ENCODE measurements at places on chromosomes 1 and 21. TPM values are rescaled to one million over a fixed set of nuclear protein-coding genes. Genes with fewer than 3 reads are reported as not detected.

- no peaks in the 10 kb centered on the region for H3K4me1 ChIP-seq
- no peaks in the 10 kb centered on the region for H3K36me3 ChIP-seq
- no peak overlapping the region for H3K27ac ChIP-seq
- no peaks in the 10 kb centered on the region for H3K27me3 ChIP-seq
- DNase-seq = peak; percentile 37
- no peak overlapping the region for H3K4me3 ChIP-seq
These were observed 327.0 kb downstream of the NPHP4 start for GRCh38 chr1:5664906-5665875.

The CFHR5 gene
- total RNA-seq = not detected

- H3K36me3 ChIP-seq = peaks cover 14% of the 10 kb centered on the region
- peak; percentile 96 for DNase-seq
- no peak overlapping the region for H3K4me3 ChIP-seq
- H3K27ac ChIP-seq = no peak overlapping the region
- H3K4me1 ChIP-seq = peaks cover 17% of the 10 kb centered on the region
These were observed 22.6 kb downstream of the COL18A1 start for GRCh38 chr21:45427331-45428271.

- no peak overlapping the region for H3K27ac ChIP-seq
These were observed 22.1 kb upstream of the ATF3 start for GRCh38 chr1:212586206-212587015.

The SLC6A9 gene
- total RNA-seq = 10.5 TPM

GRCh38 chr1:166721145-166721544 is 118.1 kb upstream of the POGK start:
- no peaks in the 10 kb centered on the region for H3K27me3 ChIP-seq
- H3K27ac ChIP-seq = no peak overlapping the region
- peak overlapping the region; percentile 65 for H3K4me3 ChIP-seq
- H3K4me1 ChIP-seq = no peaks in the 10 kb centered on the region

- no peak overlapping the region for H3K4me3 ChIP-seq
- H3K27me3 ChIP-seq = no peaks in the 10 kb centered on the region
- no peaks in the 10 kb centered on the region for H3K4me1 ChIP-seq
These were observed 121.7 kb upstream of the DUSP10 start for GRCh38 chr1:221863635-221864034.

The DLGAP3 gene
- total RNA-seq = 4.6 TPM

- H3K4me1 ChIP-seq = no peaks in the 10 kb centered on the region
- no peaks in the 10 kb centered on the region for H3K27me3 ChIP-seq
- no peak overlapping the region for H3K27ac ChIP-seq
- peak; percentile 67 for DNase-seq
These were observed 13.7 kb downstream of the LGR6 start for GRCh38 chr1:202207292-202207691.

DNA sequence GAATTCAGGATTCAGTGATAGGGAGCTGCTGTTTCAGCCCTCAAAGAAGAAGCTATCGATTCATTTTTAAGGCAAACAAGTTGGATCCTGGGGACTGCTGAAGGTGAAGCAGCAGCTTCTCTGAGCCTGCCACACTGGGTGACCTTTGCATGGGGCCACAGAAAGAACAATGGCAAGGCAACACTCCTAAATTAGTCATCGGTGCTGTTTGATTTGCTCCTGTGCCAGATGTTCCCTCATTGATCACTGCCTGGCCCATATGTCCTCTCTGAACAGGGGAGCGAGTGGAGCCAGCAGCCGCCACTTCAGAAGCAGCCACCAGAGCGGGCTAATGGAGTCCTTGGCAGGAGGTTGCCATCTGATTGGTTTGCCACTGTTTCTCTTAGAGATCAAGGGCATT is 391.5 kb downstream of the NTNG1 start:
- DNase-seq = no peak
- peaks cover 4% of the 10 kb centered on the region for H3K4me1 ChIP-seq
- no peak overlapping the region for H3K27ac ChIP-seq
- no peak overlapping the region for H3K4me3 ChIP-seq

DNA sequence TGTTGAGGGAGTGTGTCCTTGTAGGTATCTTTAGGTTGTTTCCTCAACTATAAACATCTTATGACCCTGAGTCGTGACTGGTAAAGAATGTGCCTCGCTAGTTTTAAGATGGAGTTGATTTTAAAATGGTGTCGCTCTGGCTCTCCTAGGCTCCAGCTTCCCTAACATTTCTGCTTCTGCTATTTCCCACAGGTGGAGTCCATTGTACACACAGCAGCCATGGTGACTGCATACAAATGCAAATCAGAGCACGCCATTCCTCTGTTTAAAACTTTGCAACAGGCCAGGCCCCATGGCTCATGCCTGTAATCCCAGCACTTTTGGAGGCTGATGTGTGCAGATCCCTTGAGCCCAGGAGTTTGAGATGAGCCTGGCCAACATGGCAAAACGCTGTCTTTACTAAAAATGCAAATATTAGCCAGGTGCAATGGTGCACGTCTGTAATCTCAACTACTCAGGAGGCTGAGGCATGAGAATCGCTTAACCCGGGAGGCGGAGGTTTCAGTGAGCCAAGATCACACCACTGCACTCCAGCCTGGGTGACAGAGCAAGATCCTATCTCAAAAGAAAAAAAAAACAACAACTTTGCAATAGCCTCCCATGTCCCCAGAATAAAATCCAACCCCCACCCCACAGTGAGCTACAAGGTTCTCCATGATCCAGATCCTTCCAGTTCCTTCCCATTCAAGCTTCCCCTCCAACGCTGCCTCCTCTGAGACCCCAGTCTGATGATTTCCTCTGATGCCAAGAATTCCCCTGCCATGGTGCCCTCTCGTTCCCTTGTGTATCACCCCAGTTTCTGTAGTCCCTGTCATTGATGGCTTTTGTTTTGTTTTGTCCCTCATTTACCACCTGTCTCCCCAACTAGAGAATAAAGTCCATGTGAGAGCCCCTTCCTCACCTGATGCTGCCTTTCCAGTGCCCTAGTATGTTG is 36.9 kb upstream of the KLHDC7A start:
- H3K27ac ChIP-seq = no peak overlapping the region
- no peaks in the 10 kb centered on the region for H3K36me3 ChIP-seq
- H3K4me1 ChIP-seq = peaks cover 9% of the 10 kb centered on the region
- H3K4me3 ChIP-seq = no peak overlapping the region

DNA sequence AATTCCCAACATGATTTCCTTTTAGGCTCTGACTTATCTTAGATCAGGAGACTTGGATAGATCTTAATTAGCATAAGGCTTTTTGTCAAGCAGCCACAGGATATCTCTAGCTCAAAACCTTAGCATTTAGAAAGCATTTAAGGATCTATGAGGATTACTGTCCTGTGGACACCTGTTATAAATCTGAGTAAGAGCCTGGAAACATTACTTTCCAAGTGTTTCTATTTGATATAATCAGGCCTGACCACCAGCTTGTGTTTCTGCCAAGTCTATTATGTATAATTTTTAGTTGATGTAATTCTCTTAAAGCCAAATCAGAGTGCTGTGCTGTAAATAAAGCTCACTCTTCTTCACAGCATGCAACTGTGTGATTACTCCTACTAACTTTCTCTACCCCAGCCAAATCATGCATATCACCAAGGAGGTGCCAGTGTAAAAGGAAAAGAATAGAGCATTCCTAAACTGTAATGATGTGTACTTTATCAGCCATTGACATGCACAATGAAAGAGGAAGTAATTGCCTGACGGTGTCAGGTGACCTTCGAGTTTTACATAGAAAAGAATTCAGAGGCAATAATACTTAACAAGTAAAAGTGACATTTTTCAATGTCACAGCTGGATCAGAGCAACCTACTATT is 309.9 kb upstream of the PRMT6 start:
- H3K36me3 ChIP-seq = no peaks in the 10 kb centered on the region
- H3K27ac ChIP-seq = no peak overlapping the region
- no peak overlapping the region for H3K4me3 ChIP-seq
- no peak for DNase-seq

The SEMA4A gene
- 10.3 TPM for total RNA-seq

The TENT5C gene
- total RNA-seq = 1.0 TPM

DNA sequence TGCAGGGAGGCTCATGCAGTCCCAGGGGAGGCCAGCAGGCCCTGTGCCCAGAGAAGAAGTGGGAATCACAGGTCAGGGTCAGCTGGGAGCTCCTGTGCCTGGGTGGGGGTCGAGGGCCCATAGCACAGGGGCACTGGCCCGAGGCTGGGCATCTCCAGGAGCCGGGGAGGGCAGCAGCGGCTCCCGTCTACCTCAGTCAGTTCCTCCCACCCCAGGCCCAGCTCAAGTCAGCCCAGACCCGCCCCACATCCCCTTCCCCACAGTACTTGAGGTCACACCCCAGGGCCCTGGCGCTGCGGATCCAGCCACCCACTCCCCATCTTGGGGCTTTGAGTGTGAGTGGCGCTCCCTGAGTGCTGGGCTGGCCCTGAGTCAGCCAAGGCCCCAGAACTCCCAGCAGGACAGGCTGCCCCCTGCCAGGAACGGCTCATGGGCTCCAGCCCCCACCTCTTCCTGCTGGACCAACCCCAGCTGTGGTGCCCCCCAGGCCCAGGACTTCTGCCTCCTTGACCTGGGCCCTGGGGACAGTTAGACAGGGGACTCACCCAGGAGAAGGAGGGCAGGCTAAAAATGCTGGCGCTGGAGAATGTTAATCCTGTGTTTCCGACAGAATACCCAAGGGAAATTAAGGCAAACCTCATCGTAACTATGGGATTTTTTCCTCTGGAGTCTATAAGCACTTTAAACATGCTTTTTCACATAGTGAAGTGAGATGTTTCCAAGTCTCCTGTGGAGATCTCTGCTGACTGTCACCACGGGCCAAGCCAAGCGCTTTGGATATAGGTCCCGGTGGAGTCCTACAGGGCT is 68.8 kb upstream of the COL6A1 start:
- DNase-seq = no peak
- no peaks in the 10 kb centered on the region for H3K36me3 ChIP-seq
- H3K27ac ChIP-seq = no peak overlapping the region
- H3K27me3 ChIP-seq = no peaks in the 10 kb centered on the region
- no peaks in the 10 kb centered on the region for H3K4me1 ChIP-seq

The GPR153 gene
- total RNA-seq = 2.3 TPM

- no peaks in the 10 kb centered on the region for H3K27me3 ChIP-seq
- no peaks in the 10 kb centered on the region for H3K36me3 ChIP-seq
- DNase-seq = peak; percentile 92
- H3K4me1 ChIP-seq = no peaks in the 10 kb centered on the region
These were observed 102.5 kb upstream of the TARDBP start for GRCh38 chr1:10909697-10910680.

The CLCA4 gene
- not detected for total RNA-seq

DNA sequence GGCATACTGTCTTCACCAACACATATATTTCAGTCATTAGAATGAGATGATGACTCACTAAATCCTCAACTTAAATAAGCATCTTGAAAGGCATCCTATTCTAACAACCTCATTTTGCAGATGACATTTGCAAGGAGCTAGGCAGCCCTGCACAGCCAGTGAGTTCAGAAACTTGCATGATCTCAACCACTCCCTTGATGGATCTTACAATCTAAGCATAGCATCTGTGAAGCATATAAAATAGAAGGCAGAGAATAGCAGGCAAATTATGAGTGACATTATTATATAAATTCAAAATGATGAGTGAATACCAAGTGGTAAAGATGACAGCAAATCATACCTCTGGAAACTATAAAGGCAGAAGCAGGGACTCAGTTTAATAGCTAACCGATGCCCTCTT is 31.6 kb downstream of the KRTAP20-3 start:
- no peaks in the 10 kb centered on the region for H3K36me3 ChIP-seq
- H3K27me3 ChIP-seq = no peaks in the 10 kb centered on the region
- no peaks in the 10 kb centered on the region for H3K4me1 ChIP-seq
- H3K4me3 ChIP-seq = no peak overlapping the region
- no peak for DNase-seq

The ABCA4 gene
- total RNA-seq = 1.6 TPM

DNA sequence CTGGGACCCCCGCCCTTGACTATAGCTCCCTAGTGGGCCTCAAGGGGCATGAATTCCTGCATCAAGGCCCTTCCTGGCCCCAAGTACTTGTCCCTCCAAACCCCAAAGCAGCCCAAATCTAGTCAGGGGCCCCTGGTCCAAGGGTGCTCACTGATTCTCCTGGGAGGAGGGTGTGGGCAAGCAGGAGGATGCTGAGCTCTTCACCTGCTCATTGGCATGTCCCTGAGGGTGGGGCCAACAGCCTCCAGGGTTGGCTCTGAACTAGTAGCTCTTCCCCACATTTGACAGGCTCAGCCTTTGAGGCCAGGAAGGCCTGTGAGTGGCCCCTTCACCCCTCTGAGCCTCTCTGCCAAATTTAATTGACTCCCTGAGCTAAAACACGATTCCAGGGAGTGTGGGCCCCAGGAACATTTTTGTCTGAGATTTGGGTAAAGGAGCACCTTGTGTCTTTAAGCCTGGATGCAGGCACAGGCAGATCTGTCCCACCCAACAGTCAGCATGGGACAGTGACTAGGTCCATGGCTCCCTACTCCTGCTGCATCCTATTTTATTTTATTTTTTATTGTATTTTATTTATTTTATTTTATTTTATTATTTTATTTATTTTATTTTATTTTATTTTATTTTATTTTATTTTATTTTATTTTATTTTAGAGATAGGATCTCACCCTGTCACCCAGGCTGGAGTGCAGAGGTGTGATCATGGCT is 11.0 kb upstream of the WNT9A start:
- no peaks in the 10 kb centered on the region for H3K36me3 ChIP-seq
- no peak overlapping the region for H3K27ac ChIP-seq
- no peak overlapping the region for H3K4me3 ChIP-seq
- no peaks in the 10 kb centered on the region for H3K4me1 ChIP-seq
- peaks cover 13% of the 10 kb centered on the region for H3K27me3 ChIP-seq

- H3K27ac ChIP-seq = no peak overlapping the region
- H3K36me3 ChIP-seq = no peaks in the 10 kb centered on the region
These were observed 7.2 kb upstream of the SLX9 start for GRCh38 chr21:44932408-44933181.

DNA sequence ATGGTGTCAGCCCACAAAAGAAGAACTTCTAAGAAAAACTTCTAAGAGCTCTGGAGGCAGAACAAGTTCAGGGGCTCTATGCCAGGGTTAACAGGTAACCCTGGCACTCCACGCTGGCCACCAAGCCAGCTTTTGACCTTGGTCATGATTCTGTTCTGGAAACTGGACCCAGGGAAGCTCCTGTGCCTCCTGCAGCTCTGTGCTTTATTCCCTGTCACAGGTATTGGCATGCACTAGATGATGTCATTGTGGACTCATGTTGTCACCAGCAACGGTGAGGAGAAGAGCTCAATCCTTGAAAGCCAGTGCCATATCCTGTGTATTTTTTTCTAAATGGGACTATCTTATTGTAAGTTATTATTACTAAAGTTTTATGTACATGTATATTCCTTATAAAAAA is 56.7 kb upstream of the GCLM start:
- no peak for DNase-seq
- no peaks in the 10 kb centered on the region for H3K27me3 ChIP-seq
- H3K4me3 ChIP-seq = no peak overlapping the region
- H3K36me3 ChIP-seq = no peaks in the 10 kb centered on the region
- H3K27ac ChIP-seq = no peak overlapping the region

DNA sequence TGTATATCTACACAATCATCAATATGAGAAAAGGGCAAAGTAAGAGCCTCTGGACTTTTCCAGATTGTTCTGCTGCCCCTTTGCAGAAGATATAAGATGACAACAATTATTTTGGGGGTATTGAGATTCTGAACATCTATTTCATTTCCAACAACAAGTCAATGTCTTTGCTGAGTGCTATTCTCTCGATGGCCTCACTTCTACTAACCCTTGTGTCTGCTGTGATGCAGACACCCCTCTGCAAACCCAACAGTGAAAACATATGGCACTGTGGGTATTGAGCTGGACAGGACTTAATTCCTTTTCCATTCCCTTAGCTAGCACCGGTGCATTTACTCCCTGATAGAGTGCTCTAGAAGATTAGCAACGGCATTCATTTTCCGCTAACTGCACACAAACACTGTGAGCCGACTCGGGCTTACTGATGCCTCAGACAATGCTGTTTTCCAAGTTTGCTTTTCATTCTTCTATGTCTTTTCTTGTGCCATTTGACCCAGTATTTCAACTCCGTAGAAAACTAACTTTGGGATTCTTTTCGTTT is 33.4 kb upstream of the SMYD2 start:
- no peak for DNase-seq
- H3K27me3 ChIP-seq = no peaks in the 10 kb centered on the region
- no peaks in the 10 kb centered on the region for H3K4me1 ChIP-seq
- H3K27ac ChIP-seq = no peak overlapping the region
- H3K4me3 ChIP-seq = no peak overlapping the region
